Left kidney (tissue), 8 donors: ENCODE measurements at places on chromosomes 1 and 21. TPM values are rescaled to one million over a fixed set of nuclear protein-coding genes. Genes with fewer than 3 reads are reported as not detected.

DNA sequence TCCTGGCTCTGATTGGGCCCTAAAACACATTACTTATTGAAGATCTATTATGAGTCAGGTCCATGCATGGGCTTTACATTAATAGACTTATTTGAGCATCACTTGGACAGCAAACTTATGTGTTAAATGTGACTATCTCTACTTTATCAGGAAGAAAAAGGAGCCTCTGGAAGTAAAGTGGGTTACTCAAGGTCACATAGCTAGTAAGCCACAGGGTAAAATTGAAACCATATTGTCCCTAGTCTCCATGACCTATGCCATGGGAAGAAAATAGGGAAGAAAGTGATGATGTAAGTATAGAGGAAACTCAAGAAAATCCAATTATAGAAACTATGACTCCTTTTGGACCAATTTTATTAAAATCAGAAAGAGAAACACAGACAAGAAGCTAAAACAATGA lies 555.3 kb downstream of the NUF2 start:
- DNase-seq = no peak

DNA sequence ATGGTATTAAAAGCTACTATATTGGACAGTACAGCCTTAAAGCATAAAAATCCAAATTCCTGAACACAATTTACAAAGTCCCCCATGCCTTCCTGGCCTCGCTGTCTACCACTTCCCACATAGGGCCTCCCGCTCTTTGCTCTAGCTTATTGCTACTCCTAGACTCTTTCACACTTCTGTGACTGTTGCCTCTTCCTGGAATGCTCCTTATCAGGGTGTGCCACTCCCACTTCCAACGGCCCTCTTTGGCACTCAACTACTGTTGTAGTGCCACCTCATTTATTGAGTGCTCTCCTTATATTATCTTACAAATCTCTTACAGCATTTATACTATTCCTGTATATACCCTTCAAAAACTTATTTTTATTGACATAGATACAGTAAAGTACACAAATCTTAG lies 4.8 kb downstream of the SARS1 start:
- DNase-seq = no peak

DNA sequence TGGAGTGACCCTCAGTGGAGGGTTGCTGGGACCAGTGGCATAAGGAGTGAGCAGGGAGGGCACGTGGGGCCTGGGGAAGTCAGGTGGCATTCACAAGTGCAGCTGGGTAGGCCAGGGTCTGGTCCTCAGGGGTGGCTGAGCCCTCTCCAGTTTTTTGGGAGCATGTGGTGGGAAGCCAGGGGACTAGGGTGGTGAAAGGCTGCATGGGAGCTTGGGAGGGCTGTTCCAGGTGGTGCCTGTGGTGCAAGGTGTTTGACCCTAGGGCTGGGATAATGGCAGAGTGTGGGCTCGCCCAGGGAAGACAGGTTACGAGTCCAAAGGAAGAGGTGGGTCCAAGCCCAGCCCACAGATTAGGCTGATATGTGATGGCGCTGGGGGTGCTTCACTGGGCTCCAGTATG lies 30.5 kb downstream of the MAN1C1 start:
- DNase-seq = no peak

GRCh38 chr1:156623946-156624813 lies 5.0 kb downstream of the HAPLN2 start:
- DNase-seq = no peak

DNA sequence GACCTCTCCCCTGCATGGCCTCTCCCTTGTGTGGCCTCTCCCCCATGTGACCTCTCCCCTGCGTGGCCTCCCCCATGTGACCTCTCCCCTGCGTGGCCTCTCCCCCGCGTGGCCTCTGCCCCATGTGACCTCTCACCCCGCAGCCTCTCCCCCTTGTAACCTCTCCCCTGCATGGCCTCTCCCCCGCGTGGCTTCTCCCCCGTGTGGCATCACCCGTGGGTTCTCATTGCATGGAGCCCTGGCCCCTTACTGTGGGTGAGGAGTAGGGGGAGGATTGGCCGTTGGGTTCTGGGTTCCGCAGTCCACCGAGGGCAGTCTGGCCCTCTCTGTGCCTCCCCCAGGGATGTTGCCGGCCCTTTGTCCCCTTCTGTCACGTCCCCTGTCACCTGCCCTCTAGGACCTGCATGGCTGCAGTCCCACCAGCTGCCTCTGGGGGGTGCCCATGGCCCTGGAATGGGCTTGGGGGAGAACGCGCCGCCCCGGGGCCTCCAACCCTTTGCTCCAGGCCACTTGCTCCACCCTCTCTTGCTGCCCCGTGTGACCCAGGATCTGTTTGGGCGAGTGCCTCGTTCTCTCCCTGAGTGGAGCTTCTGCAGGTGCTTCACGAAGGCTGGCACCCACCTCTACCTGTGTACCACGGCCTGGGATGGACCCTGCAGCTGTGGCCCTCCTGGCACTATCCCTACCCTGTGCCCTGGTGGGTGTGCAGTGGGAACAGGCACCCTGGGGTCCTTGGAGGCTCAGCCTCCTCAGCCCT lies 21.3 kb downstream of the RRP1 start:
- peak; percentile 53 for DNase-seq

DMBX1 gene
- not detected for polyA plus RNA-seq

GRCh38 chr1:1080122-1080757 lies 6.1 kb upstream of the RNF223 start:
- DNase-seq = no peak

DNA sequence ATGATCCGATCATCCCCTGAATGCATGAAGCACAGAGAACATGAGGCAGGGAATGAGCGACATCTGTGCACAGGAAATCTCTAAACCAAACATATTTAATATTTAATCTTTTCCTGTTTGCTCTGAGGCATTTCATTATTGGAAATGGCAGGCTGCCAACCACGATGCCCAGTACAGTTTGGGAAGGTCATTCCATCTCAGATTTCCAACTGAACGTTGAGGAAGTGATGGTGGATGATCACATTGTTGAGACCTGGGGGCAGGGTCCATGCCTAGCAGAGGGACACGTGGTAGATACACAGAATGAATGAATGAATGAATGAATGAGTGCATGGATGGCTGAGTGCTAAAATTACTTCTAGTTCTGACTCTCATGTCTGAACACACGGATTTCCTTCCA lies 15.9 kb upstream of the FASLG start:
- DNase-seq = no peak

DNA sequence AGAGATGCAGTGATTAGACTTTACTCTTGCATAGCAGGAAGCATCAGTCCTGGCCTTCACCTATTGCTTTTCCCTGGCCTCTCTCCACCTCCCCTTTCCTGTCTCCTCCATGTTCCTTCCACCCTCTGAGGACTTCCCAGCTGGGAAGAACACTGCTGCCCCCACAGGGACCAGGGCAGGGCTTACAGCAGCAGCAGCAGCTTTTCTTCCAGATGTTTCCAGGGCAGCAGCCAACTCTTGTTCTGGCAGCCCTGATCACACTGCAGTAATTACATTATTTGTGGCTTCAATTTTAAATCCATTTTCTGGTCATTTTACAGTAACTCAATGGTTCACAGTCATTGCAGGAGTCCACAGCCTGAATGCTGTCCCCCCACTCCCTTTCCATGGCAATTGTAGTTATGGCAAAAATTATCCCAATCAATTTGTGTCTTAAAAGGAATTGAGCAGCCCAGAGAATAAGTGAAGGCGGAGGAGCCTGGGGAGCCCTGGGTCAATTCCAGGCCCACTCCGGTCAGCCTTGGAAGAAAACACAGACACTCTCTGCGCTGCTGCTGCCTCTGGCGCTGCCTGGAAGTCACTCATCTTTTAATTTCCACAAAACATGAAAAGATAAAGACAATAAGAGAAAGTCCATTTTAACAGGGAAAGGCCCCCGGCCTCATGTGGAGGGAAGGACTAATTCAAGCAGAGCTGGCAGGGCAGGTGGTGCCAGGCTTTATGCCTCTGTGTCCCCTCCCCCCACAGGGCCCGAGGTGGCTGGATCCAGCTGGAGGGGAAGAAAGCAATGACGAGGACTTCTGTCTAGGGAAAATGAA lies 148.6 kb downstream of the GRIK3 start:
- DNase-seq = no peak
